ENCODE measurements at places on chromosomes 1 and 21.

DNA sequence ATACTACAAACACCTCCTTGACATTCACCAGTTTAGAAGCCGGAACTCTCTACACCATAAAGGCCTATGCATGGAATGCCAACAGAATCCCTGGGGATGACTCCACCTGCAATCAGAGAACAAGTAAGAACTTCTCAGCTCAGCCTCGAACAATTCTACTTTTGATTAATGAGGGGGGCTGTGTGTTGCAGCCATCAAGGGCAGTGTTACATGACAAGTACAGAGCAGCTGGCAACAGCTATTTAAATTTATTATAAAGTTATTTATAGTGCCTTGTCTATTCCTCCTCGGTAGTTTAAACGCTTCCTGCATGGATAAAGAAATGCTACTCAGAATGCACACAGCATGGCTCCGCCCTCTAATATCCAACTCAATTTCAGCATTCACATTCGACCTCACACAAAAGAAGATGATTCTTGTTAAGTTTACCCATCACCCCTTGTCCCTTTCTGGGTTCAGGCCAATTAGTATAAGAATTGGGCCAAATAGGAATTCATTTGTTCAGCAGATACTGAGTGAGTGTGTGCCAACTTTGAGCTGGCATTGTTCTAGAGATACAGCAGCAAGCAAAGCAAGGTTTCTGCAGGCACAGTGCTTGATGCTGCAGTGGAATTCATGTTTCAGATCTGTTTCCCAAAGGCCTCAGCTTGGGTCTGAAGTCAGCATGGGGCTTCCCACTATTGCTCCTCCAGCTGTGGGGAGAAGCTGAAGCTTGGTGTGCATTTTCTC, 6.4 kb downstream of the FNDC7 start:
- DNase-seq: no peak

DNA sequence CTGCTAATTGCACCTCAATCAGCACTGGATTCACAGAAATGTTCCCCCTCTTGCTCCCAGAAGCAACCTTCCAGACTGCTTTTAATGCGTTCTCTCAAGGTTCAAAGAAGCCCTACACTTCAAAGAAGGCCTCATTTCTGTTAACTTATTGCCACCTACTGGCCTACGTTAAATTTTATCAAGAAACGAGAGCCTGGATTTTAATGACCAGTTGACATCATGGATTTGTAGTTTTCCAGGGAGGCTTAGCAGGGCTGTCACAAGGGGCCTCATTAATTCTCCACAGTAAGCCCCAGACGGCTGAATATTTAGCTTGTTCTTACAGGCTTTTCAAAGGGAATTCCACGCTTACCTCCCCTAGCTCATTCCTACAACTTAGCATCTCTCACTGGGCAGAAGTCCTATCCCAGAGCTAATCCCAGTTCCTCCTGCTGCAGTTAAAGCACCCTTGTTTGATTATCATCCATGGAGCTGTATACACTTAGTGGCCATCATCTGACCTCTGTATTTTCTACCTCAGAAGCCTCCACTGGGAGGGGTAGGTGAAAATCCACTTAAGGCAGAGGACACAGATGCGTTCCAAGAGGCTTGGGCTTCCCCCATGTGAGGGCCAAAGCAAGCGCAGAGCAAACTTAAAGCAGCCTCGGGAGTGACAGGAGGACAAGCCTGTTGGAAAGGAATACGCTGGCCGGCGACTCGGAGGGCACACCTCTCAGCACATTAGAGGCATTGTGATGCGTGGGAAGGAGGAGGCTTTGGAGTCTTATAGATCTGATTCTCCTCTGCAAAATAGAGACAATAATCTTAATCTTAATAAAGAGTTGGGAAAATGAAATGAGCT, 32.2 kb upstream of the CYP4X1 start:
- peak; percentile 22 for DNase-seq

DNA sequence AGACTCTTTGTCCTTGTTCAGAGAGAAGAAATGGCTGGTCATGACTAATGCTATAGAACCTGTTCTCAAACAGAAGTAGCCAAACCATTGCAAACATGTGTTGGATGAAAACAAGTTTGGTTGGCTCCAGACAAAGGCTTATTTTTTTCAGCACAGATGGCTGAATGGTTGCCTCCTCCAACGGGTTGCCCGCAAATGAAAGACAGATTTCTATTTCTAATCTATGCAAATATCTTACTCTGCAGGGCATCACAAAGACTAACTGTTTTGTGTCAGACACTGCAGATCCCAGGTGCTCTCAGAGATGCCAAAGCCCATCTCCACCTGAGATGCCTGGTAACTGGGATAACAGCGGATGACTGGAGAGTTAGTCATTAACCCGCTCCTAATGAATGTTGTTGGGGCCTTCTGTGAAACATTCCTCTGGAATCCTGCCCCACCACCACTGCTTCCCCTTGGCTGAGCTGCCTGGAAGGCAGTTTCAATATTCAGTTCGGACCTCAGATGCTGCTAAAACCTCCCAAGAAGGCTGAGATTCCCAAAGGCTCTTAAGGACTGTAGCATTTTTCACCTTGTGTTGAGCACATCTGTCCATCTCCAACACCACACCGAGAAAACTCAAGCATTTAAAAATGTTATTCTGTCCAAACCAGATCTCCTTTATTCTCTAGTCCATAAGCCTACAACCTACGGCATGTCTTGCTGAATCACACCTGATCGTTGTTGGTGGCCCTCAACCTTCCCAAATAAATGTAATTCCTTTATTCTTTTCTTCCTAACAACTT, 104.4 kb downstream of the PTPN14 start:
- DNase-seq: peak; percentile 46

- peak; percentile 58 for DNase-seq
These were observed 37.2 kb downstream of the WNT4 start for GRCh38 chr1:22105611-22106207.

GRCh38 chr1:156998840-156999500, 46.6 kb downstream of the ARHGEF11 start:
- no peak for DNase-seq

DNA sequence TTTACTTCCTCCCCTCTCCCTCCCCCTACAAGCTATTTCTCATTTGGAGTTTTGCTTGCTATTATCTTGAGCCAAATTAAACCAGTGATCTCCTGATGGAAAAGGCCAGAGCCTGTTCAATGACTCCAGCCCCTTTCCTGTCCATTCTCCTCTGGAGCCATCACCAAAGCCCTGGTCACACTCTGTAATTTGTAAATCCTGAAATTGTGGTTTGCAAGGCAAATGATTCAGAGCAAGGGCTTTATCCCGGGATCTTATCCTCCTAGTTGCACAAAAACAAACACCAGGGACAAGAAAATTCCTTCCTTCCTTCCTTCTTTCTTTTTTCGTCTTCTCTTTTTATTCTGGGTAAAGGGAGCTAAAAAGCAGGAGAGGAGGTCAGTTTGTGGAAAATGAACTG, 366.1 kb upstream of the ST6GALNAC5 start:
- DNase-seq: peak; percentile 17

- no peak for DNase-seq
These were observed 4.4 kb downstream of the MAD2L2 start for GRCh38 chr1:11676386-11677103.

GRCh38 chr21:42081931-42082381, 10.8 kb downstream of the UMODL1 start:
- no peak for DNase-seq

DNA sequence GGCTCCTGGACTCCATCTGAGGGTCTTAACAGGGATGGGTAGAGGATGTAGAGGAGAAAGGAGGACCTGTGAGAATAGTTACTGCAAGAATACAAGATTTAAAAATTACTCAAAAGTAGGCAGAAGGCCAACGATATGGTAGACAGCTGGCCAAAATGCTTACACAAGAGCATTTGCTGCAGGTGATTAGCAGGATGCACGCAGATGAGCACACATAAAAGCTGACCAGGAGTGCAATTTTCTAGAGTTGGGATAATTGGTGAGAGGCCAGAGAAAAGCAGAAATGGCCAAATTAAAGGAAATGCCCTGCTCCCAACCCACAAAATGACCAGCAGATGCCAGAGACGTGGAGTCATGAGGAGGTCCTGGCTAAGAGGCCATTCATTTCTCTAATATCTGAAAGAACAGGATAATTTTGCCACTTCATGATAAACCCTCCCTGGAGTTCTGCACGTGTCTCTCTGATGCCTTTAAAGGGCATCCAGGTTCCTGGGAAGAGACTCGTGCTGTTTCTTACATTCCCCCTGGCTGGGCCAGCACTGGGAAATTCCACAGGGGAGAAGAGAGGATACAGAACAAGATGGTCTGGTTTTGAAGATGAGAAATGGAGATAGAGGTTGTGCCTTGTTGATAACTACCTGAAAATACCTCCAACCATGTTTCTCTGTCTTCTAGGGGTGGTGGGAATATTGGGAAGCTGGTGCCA, 62.3 kb upstream of the KCNA3 start:
- DNase-seq: no peak

GRCh38 chr1:188700116-188700515, 1777.5 kb downstream of the BRINP3 start:
- no peak for DNase-seq

DNA sequence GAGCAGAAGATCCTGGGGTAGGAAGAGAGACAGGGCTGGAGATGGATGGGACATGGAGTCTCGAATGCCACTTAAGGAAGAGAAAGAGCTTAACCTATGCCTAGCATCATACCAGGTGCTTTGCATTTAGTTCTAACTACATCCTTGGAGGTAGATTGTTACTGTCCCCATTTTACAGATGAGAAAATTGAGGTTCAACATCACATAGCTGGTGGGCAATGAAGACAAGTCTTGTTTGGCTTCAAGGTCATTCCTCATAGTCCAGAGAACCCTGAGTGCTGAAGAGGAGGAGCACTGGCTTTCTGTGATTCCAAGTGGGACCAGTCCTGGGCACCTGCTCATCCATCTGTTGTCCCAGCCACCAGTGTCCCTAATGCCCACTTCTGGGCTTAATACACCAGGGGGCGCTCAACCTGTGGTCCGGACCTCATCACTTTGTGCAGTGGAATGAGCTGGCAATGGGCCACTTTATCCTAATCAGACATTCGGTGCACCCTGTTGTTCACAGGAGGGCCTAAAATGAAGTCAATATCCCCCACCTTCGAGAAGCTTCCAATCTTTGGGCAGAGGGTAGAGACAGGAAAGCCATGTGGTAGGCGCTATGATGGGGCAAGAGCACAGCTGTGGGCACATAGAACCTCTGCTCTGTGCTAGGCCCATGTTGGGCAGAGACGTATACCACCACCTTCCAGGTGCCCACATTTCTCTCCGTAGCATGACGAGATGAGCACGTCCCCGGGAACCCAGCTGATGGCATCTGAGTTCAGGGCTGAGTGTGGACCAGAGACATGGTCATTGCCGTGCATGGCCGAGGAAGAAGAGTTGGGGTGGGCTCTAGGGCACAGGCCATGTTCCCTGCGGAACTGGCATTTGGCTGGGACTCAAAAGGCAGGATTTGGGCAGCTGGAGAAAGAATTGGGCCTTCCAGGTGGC, 9.2 kb downstream of the RPS6KA1 start:
- no peak for DNase-seq

DNA sequence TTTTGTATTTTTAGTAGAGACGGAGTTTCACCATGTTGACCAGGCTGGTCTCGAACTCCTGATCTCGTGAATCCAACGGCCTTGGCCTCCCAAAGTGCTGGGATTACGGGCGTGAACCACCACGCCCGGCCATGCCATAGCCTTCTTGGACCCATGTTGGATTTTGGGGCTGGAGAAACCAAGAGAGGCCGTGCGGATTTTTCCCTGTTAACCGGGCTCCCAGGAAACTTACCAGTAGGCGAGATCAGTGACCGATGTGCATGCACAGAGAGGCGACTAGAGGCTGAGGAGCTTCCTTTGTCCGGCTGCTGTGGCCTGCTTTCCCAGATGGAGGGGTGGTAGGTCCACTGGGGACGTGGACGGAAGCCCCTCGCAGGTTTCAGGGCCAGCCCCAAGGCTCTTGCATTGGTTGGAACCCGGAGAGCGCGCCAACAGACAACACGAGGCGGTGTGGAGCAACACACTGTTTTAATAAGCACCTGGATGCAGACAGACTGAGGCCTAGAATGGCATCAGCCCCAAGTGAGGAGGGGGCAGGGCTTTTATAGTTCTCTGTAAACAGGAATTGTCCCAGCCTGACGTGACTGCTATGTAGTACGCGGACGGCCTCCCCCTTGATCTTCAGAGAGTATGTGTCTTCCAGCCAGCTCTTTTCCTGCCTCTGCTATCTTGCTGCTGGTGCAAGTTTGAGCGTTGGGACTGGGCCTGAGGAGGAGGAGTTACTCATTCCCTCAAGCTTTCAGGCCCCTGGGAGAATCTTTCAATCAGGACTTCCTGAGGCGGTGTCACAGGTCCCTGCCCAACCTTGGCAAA, at the start of gene ERVH48-1:
ERVH48-1 (minus strand) TSS at position 517 of the 813 bp plus-strand sequence. CDS start 6,624 bp downstream, outside the sequence.
- DNase-seq: peak; percentile 34

- peak; percentile 69 for DNase-seq
These were observed 33.3 kb downstream of the COQ8A start for GRCh38 chr1:226973371-226973897.

DNA sequence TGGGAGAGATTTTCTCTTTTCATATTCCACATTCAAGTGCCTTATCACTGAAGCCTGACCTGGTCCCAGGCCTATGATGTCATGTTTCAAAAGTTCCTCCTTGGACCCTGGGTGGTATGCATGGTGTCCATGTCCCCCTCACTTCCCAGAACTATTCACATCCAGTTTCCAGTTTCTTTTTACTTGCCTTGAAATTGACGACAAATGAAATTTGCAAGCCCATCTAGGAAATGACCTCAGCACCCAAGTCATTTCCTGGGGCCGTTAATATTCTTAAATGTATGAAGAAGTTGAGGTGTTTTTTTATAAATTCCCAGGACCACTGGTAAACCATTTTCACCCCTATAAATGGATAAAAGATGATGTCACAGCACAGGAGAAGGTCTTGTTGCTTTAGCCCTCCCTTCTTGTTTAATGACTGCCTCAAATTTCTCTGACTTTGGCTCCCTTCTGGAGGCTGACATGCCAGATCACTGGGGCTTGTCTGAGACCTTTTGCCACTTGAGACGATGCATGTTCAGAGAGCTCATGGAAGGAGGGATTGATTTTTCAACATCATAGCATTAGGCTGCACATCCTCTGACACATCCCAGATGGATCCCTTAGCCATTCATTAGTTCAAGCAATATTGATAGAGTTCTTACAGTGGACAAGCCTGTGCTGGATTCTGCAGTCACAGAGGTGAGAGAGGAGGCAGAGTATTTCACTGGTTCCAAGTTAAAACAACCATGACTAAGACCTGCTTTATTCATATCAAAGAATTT, 221.3 kb downstream of the PLPP3 start:
- peak; percentile 47 for DNase-seq

DNA sequence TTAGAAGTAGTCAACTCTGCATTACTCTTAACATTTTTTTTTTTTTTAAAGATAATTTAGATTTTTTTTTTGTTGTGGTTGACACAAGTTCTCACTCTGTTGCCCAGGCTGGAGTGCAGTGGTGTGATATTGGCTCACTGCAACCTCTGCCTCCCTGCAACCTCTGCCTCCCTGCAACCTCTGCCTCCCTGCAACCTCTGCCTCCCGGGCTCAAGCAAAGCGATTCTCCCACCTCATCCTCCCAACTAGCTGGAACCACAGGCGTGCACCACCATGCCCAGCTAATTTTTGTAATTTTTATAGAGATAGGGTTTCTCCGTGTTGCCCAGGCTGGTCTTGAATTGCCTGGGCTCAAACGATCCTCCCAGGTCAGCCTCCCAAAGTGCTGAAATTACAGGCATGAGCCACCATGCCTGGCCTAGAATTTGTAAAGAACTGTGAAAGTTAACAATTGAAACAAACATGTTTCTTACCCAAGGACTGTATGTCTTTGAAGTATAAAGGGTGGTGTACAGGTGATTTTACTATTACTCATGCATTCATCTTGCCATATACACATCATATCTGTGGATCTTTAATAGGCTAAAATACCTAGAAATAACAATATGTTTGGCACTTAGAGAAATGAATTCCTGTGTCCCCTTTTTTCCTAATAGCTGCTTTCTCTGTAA, 114.7 kb downstream of the ATP5PO start:
- no peak for DNase-seq
